ENCODE measurements at places on chromosomes 3 and 15.

- peak overlapping the region; percentile 94 for H3K4me3 ChIP-seq
- H3K27me3 ChIP-seq = peaks cover 1% of the 10 kb centered on the region
- H3K36me3 ChIP-seq = peaks cover 34% of the 10 kb centered on the region
- peak overlapping the region; percentile 93 for H3K27ac ChIP-seq
These were observed 639 bp upstream of the POLR2M start for GRCh38 chr15:57705746-57706404.

GRCh38 chr15:75895731-75896130 lies 7.9 kb upstream of the FBXO22 start:
- no peak overlapping the region for H3K27ac ChIP-seq
- DNase-seq = no peak
- H3K4me1 ChIP-seq = peaks cover 14% of the 10 kb centered on the region
- H3K4me3 ChIP-seq = no peak overlapping the region

GRCh38 chr3:187327845-187328244 lies 36.3 kb upstream of the MASP1 start:
- no peak for DNase-seq
- H3K27me3 ChIP-seq = peaks cover 6% of the 10 kb centered on the region
- H3K4me3 ChIP-seq = no peak overlapping the region

DNA sequence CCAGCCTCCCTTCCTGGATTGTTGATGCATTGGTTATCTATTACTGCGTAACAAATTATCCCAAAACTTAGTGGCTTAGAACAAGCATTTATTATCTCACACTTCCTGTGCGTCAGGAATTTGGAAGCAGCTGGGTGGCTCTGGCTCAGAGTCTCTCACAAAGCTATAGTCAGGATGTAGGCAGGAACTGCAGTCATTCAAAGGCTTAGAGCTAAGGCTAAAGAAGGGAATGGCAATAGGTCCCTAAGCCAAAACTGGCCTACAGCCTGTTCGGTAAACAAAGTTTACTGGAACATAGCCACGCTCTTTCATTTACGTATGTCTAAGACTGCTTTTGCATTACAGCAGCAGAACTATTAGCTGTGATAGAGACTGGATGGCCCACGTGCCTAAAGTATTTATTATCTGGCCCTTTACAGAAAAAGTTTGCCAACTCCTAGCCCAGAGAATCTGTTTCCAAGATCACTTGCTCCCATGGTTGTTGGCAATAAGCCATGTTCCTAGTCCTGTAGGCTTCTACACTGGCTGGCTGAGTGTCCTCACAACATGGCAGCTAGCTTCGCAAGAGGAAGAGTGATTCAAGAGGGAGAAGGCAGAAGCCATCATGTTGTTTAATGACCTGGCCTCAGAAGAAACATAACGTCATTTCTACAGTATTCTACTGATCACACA lies 132.4 kb downstream of the SNRK start:
- DNase-seq = no peak
- no peak overlapping the region for H3K27ac ChIP-seq

GRCh38 chr3:83224101-83224868 lies 1462.8 kb upstream of the GBE1 start:
- H3K36me3 ChIP-seq = no peaks in the 10 kb centered on the region
- H3K27me3 ChIP-seq = no peaks in the 10 kb centered on the region
- H3K27ac ChIP-seq = no peak overlapping the region

DNA sequence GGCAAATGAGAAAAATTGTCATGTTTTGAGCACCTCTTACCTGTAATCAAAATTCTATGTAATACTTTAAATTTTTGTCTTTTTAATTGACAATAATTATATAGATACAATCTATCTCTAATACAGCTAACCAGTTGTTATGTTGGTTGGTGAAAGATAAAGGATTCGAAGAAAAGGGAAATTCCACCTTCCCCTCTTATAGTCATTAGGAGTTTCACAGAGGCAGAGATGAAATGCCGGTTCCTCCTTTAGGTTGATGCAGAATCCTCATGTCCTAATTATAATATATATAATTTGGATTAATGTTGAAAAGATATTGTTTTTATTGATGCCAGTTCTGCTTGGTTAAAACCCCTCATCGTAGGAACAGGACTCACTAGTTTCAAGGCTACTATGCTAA lies 67.1 kb downstream of the LRCH3 start:
- DNase-seq = no peak
- no peak overlapping the region for H3K27ac ChIP-seq
- peaks cover 26% of the 10 kb centered on the region for H3K36me3 ChIP-seq

DNA sequence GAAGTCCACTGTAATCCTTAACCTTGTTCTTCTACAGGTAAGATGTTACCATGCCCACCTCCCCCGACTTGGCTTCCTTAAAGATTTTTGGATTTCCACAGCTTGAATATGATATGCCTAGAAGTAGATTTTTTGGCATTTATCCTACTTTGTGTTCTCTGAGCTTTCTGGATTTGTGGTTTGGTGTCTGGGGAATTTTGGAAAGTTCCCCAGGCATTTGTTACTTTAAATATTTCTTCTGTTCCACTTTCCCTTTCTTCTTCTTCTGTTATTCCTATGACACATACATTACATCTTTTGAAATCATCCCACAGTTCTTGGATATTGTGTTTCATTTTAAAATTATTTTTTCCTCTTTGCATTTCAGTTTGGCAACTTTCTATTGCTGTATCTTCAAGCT lies 122.1 kb upstream of the TMEM108 start:
- DNase-seq = no peak
- H3K4me1 ChIP-seq = no peaks in the 10 kb centered on the region
- H3K27ac ChIP-seq = no peak overlapping the region
- H3K36me3 ChIP-seq = no peaks in the 10 kb centered on the region
- peaks cover 3% of the 10 kb centered on the region for H3K27me3 ChIP-seq

DNA sequence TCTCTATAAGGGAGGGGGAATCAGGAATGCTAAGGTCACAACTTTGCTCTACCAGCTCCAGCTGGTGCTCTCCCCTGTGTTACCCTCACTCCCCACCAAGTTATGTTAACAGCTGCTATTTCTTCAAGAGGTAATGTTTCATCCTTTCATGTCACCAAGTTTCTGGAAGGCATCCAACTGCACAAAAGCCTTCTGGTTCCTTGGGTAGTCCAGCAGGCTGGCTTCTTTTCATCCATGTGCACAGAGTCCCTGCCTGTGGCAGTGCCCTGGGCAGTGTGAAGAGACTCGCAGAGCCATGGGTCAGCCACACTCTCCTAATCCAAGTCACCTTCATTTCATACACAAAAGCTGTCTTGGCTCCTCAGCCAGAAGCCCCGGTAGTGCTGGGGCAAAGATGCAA lies 737.5 kb upstream of the LMCD1 start:
- no peak overlapping the region for H3K4me3 ChIP-seq
- no peak overlapping the region for H3K27ac ChIP-seq
- H3K27me3 ChIP-seq = no peaks in the 10 kb centered on the region
- H3K4me1 ChIP-seq = no peaks in the 10 kb centered on the region
- no peak for DNase-seq
